Left colon (tissue), 2 donors: ENCODE measurements at places on chromosomes 1 and 21.

- no peak for DNase-seq
Observed at GRCh38 chr1:242522304-242522945, 2.1 kb downstream of the PLD5 start.

GRCh38 chr1:18929686-18930085, 26.8 kb downstream of the IFFO2 start:
- DNase-seq, result no peak

- no peak for DNase-seq
Observed at GRCh38 chr1:227763246-227764018, 28.2 kb downstream of the SNAP47 start.

GRCh38 chr1:39668111-39668510, 3.8 kb downstream of the NT5C1A start:
- no peak for DNase-seq

DNA sequence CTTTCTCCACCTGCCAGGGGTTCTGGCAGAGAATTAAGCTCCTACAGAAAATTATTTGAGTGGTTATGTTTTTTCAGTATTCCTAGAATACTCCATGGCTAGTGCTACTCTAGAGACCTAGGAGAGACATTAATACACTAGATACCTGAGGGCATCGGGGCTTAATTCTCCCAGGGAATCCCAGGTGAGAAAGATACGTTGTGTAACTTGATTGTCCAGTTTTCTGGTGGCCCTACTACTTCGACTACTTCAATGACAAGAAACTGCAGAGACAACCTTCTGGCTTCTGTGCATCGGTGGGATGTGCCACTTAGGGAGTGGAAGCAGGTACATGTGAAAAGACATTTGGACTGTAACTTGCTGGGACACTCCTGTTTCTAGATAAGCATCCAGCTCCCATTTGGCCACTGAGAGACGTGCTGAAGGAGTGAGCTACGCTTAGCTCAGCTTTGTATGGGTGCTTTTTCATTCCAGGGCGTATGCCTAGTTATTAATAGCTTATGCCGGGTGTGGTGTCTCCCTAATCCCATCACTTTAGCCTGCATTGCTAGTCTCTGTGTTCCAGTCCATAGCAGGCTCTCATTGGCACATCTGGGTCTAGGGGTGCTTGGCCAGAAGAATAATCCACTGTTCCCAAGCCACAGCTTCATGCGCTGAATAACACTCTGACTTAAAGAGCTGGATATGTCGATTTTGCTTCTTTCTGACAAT, 300.7 kb downstream of the SIPA1L2 start:
- no peak for DNase-seq

DNA sequence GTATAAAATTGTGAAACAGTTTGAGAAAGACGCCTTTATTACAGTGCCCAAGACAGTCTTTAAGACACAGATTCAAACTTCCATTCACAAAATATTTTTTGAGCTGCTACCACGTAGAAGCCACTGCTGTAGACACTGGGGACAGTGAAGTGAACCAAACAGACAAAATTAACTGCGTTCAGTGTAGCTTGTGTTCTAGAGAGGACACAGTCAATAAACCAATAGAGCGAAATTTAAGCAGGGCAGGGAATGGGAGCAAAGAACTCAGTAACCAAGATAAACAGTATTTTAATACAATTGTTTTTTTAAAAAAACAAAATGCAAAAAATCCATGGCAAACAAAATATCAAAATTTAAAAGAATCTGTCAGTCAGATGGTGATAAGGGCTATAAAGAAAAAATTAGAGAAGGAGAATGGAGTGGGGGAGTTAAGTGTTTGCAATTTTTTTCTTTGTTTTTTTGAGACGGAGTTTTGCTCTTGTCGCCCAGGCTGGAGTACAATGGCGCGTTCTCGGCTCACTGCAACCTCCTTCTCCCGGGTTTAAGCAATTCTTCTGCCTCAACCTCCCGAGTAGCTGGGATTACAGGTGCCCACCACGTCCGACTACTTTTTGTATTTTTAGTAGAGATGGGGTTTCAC, 719 bp upstream of the PARS2 start:
- no peak for DNase-seq

GRCh38 chr1:150619576-150620509, 9.6 kb downstream of the ENSA start:
- peak; percentile 56 for DNase-seq

DNA sequence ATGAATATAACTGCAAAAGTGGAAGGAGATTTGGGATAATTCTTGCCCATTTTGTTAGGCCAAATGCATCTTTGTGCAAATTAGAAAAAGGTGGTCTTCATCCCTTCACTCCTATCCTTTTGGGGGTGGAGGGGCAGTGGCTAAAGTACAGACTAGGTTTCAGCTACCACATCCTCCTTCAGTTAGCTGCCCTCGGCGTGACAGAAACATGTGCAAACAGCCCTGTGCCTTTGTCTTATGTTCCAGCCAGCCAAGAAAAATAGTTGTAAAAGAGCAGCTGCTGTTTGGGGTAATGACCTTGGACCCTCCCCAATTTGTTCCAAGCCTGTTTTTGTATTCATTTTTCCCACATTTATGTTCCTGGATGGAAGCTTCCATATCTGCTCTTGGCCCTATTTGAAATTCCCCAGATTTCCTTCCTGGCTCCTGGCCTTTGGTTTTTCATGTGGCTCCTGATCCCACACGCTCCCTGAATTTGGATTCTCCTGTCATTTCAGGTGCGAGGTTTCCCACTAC, 8.3 kb upstream of the LGALS8 start:
- no peak for DNase-seq

DNA sequence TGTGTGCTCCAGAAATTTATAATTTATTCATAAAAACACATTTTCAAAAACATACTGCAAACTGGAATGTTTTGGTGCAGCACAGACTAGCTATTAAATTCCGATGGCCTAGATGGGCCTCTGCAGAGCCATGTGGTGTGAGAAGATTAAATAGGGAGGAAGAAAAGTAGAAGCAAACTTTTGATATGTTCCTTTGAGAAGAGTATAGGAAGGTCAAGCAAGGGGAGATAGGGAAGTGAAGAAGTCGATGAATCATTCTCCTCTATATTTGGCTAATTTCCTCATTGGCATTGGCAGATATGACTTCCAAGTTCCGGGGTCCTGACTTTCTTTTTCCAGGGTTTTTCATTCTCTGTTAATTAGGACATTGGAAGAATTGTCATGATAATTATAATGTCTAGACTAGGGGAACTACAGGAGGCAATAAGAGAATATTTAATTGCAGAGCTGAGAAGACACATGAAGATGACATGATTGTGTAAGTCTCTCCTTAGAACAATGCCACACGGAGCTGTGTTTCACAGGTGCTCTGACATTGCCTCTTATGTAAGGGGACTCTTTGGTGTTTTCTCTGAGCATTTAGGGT, 19.3 kb upstream of the ZNF326 start:
- DNase-seq, result no peak

- DNase-seq, result no peak
Observed at GRCh38 chr1:16125088-16125470, 30.8 kb downstream of the EPHA2 start.

GRCh38 chr1:26412180-26412840, 1.7 kb downstream of the LIN28A start:
- DNase-seq, result no peak

DNA sequence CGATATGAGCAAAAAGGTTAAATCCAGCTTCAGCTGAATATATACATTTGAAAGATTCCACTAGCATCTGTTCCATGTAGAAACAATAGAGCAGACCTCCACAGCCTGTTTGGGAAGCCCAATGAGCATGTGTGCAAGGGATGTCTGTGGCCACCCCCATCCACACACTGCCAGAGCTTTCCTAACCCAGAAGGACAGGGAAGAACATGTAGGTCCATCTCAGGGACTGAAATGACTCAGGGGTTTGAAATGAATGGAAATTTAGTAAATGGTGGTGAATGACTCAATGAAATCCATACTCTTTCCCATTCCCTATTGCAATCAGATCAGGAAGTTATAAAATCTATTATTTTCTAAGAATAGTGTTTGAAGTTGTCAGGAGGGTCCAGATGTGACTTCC, 397.2 kb downstream of the DUSP10 start:
- DNase-seq, result no peak

- DNase-seq, result no peak
Observed at GRCh38 chr1:193462629-193463320, 276.4 kb upstream of the B3GALT2 start.

DNA sequence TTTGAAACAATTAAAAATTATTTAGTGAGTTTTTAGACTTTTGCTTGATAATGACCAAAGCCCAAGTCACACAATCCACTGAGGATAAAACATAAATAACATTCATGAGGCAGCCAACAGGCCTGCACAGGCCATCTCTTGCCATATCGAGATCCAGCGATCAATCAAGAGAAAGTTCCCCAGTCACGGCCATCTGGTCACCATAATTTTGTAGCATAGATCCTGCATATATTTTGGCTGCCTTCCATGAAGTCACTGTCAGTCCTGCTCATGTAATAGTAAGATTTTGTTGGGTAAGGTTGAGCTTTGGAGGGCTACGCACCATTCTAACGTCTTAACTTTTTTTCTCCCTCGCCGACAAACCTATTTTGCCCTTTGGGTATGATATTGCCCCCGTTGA, 17.5 kb downstream of the KPNA6 start:
- DNase-seq, result no peak

GRCh38 chr1:92820024-92820423, 11.8 kb upstream of the RPL5 start:
- DNase-seq, result no peak

GRCh38 chr1:237416924-237417655, 375.1 kb downstream of the RYR2 start:
- DNase-seq, result no peak

- no peak for DNase-seq
Observed at GRCh38 chr1:218330043-218330623, 15.0 kb upstream of the TGFB2 start.

DNA sequence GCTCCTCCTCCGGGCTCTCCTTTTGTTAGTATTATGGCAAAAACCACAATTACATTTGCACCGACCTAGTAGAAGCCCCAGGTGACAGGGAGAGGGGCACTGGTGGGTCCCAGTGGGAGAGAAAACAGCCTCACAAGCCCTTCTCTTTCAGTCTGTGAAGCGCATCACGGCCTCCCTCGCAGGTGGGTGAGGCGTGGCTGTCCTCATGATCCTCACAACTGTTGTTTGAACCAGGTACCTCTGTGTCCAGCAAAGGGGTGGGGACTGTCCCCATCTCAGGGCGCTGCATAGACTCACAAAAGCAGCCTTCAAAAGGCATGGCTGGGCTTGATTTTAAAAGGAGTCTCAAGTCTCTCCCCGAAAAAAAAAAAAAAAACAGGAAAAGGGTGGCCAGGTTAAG, 7.9 kb upstream of the C2CD2 start:
- DNase-seq, result no peak

DNA sequence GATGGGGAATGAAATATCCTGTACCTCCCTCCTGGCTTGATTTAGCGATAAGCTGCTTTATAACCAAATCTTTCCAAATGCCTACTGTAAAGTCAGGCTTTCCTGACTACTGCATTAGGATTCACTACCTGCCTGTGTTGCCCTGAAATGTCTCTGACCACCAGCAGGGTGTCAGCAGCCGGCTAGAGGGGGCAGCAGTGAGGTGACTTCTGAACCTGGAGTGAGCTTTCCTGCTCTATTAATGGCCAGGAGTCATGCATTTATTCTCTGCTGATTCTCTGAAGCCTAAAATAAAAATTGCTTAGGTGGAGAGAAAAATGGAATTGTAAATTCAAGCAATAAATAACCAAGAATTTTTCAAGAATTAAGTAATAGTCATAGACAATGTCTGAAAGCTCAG, 2.5 kb downstream of the BACE2 start:
- peak; percentile 63 for DNase-seq

DNA sequence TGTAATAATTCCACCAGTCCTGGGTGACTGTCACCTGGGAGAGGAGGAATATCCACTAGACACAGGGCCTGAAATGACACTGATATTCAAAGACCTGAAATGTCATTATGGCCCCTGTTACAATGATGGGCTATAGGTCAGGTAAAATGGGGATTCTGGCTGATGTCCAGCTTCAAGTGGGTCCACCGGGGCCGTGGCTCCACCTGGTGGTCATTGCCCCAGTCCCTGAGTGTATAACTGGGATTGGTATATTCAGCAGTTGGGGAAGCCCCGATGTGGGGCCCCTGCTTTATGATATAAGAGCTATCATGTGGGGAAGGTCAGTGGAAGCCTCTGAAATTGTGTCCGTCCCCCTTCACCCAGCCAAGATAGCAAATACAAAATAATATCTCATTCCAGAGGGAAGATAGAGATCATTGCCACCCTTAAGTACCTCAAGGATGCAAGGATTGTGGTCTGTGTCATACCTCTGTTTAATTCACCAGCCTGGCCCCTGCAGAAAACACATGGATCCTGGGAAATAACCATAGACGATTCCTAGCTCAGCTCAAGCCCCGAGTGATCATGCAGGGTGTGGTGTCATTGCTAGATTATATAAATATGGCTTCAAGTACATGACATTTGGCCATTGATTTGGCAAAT, 19.4 kb downstream of the PLEKHO1 start:
- peak; percentile 56 for DNase-seq

- DNase-seq, result no peak
Observed at GRCh38 chr21:14361958-14362357, 21.0 kb downstream of the HSPA13 start.

GRCh38 chr1:101389547-101389929, 152.7 kb downstream of the S1PR1 start:
- no peak for DNase-seq

DNA sequence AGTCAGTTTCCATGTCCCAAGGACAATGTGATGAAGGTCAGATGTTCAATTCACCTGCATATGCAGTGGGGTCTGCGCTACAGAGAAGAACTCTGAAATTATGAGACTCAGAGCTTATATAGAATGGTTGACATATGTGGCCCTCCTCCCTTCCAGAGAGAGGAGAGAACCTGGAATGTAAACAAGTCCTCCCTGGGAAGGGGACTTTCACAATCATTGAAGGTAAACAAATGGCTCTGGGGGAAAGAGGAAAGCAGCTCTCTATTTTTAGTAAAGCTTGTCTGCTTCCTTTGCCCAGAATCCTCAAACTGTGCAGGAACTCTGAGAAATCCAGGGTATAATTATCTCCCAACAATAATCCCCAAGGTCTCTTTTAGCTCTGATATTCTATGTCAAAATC, 9.8 kb downstream of the OVGP1 start:
- no peak for DNase-seq

- no peak for DNase-seq
Observed at GRCh38 chr1:160800142-160800541, 4.2 kb downstream of the LY9 start.

GRCh38 chr1:202685641-202686040, 24.6 kb downstream of the SYT2 start:
- DNase-seq, result no peak

DNA sequence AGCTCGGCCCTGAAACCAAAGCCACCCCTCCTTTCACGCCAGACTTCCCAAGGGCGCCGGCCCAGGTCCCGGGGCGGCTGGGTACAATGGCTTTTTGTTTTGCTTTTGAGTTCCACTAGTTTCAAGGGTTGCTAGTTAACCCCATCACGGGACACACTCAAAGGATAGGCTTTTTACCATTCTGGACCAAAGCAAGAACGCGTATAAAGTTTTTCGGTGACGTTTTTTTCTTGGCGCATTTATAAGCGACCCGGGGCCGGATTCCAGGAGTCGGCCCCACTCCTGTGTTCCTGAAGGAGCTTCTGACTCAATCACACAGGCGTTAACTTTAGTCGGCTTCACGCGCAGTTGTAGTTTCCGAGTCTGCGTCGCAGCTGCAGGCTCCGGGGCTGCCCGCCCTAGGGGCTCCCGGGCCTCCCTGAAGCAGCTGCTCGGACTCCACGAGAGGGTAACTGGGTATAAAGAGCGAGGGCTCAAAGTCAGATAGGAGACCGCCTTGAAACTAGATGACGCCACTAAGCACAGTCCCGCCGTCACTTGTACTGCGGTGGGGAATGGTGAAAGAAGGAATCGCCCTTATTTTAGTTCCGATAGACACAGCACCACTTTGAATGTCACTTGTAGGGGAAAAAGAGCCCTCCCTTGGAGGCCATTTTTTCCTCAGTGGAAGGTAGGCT, 707 bp upstream of the KLHL21 start:
- no peak for DNase-seq
